Fibroblast of skin of scalp (primary cell): ENCODE measurements at places on chromosomes 6 and 20.

DNA sequence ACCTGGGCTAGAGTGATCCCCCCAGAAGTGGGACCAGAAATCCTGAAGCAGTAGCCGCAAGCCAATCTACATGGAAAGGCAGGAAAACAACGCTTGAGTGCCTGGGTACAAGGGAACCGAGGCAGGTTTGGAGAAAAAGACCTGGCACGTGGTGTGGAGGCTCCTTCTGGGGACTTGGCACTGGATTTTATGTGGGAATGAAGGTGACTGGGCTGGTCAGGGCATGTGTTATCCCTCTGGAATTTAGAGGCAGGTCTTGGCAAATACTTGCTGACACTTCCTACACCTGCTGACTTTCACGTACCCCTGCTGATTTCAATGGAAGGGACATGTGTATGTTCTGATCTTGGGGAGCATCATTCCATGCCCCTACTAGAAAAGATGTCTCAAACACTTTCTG lies 25.0 kb upstream of the FAM217A start:
- DNase-seq = no peak

DNA sequence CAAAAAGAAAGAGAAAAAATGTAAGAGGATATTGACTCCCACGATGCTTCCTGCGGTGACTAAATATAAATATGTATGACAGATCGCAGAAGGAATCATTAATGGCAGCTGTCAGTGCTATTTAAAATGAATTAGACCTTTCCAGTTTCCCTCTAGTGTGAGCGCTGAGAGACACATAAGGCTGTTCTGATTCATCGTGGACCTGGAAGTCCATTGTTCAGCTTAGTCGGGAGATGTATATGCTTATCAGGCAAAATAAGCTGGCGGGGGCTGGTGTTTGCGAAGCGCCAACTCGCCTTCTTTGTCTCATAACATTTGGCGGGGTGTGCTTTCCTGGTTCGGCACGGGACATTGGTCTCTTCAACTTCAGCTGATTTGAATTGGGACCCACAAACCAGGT lies 95.4 kb downstream of the CDH4 start:
- DNase-seq = peak; percentile 9

- DNase-seq = peak; percentile 75
These were observed 490.3 kb downstream of the COL12A1 start for GRCh38 chr6:74715355-74716085.

DNA sequence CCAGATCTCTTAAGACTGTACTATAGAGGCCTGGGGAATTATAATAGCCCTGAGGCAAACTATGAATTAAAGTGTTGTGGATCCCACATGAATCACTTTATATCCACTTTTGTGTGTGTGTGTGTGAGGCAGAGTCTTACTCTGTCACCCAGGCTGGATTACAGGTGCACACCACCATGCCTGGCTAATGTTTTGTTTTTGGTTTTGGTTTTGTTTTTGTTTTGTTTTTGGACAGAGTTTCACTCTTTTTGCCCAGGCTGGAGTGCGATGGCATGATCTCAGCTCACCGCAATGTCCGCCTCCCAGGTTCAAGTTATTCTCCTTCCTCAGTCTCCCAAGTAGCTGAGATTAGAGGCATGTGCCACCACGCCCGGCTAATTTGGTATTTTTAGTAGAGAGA lies 32.2 kb upstream of the MICB start:
- DNase-seq = no peak
